Activated T-helper 17 cell treated with anti-CD3 and anti-CD28 coated beads, Interleukin-2, amount 50 U/mL, for 72 hours (primary cell): ENCODE measurements at places on chromosomes 3 and 15. TPM values are rescaled to one million over a fixed set of nuclear protein-coding genes. Genes with fewer than 3 reads are reported as not detected.

- ATAC-seq = no peak
These were observed 148.0 kb upstream of the OSTN start for GRCh38 chr3:191051037-191051436.

- no peak for ATAC-seq
These were observed 148.4 kb downstream of the MAGI1 start for GRCh38 chr3:65890328-65890727.

- peak; percentile 95 for ATAC-seq
These were observed 150.5 kb downstream of the WDR76 start for GRCh38 chr15:43977072-43977884.

- no peak for ATAC-seq
These were observed 728.1 kb upstream of the GRM7 start for GRCh38 chr3:6132684-6133432.

DNA sequence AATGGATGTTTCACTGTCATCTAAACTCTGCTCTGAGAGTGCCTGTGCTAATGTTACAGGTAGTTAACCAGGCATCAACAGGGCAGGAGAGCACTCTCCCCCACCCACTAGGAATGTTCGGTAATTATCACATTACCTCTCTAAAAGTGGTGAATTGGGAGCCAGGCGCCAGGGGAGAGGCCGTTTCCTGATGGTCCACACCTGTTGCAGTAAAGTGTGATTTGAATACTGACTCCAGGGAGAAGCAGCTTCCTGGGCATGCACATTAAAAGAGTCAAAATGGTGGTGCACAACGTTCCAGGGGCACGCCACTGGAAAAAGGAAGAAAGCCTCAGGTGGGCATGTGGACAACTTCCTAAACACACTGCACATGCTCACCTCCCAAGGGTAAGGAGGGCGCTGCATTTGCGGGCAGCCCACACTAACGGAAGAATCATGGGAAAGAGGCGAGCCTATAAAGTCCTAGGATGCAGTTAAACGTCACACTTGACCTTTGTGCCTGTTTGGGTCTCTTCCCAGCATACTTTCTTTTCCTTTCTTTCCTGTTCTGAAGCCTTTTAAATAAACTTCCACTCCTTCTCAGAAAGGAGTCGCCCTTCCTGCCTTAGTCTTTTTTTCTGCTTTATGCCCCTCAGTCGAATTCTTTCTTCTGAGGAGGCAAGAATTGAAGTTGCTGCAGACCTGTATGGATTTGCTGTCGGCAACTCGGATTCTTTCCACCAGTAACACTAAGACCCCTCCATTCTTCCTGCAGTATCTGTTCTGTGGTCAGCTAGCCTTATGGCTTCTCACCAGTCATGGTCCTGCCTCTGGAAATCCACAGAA lies 28.9 kb upstream of the GPD1L start:
- no peak for ATAC-seq

GRCh38 chr3:133905376-133905775 lies 9.7 kb upstream of the RAB6B start:
- ATAC-seq = no peak

- no peak for ATAC-seq
These were observed 27.9 kb upstream of the UACA start for GRCh38 chr15:70791259-70791658.

- ATAC-seq = peak; percentile 63
These were observed 18.4 kb downstream of the ZBTB38 start for GRCh38 chr3:141386611-141387111.

DNA sequence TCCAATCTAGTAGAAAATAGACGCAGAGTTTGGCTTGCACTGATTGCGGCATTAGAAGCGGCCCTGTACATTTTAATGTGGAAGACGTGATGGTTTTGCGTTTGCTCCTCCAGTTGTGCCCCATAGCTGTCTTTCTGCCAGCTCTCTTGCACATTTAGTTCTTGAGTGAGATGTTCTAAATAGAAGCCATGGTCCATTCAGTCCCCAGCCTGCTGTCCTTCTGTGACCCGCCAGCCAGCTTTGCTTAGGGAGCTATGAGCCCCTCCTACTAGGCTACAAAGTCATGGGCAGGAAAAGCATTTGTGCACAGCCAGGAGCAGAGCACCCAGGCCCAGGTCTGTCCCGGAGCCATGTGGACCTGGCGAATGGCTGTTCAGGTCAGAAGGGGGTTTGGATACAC lies 50.3 kb downstream of the APBA2 start:
- ATAC-seq = no peak

DNA sequence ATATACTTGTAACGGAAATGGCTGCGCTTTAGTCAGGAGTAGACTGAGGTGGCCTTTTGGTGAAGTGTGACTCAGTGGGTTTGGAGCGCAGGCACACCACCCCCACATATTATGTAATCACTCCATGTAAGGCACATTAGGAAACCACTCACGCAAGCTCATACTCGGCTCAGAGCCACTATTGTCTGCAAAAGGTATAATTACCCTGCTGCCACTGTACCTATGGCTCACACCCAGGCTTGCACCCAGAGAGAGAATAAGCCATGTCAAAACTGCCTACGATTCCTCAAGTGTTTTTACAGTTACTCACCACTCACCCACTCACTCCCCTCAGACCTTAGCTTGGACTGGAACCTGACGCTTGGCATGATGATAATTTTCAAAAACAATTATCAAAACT lies 611.9 kb upstream of the CCDC54 start:
- ATAC-seq = no peak

- ATAC-seq = no peak
These were observed 71.6 kb downstream of the EPHB3 start for GRCh38 chr3:184633237-184633579.

DNA sequence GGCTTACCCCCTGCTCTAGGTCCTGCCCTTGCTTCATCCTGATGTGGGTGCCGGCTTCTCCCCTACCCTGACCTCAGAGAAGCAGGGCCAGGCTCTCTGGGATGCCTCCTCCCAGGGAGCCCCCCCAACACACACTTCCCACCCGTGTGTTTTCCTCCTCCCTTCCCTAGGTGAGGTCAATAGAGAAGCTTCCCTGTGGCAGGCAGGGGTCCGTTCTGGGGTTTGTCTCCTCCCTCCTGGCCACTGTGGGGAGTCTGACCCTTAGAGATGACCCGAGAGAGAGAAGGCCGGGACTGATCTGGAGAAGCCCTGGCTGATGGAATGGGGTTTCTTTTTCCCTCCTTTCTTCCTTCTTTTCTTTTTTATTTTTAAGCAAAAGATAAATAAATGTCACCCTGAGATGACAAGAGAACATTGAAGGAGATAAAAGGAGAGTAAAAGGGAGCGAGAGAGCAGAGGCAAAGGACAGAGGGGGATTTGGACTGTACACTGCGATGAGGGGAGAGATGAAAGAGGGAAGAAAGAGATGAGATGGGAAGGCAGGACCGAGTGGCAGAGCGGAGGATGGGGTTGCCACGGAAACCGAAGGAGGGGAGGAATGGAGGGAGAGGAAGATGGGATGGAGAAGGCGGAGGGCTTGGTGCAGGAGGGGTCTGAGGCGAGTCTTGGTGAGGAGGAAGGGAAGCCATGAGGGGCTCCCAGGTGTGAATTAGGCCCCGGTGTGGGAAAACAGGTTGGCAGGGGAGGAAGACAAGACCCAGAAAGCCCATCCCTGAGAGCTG lies 48.4 kb downstream of the IDH2 start:
- ATAC-seq = no peak

GRCh38 chr3:141030296-141030695 lies 20.9 kb upstream of the SPSB4 start:
- no peak for ATAC-seq

- peak; percentile 37 for ATAC-seq
These were observed 140.2 kb downstream of the LPP start for GRCh38 chr3:188294113-188294512.

Gene PYGO1
- total RNA-seq = not detected

Gene LSMEM2
- total RNA-seq = not detected

Gene P2RY1
- 0.11 TPM for total RNA-seq

Gene CLDN18
- not detected for total RNA-seq

Gene SCN11A
- total RNA-seq = 0.22 TPM

Gene NRG4
- not detected for total RNA-seq

Gene STARD9
- 10.9 TPM for total RNA-seq

Gene EFL1
- 32.5 TPM for total RNA-seq

Gene SEMA3B
- 2.3 TPM for total RNA-seq

Gene CHRD
- total RNA-seq = 0.05 TPM

Gene A4GNT
- not detected for total RNA-seq

Gene PLSCR5
- not detected for total RNA-seq
